ENCODE measurements at places on chromosomes 12 and 14. TPM values are rescaled to one million over a fixed set of nuclear protein-coding genes. Genes with fewer than 3 reads are reported as not detected.

TAS2R13 gene
- total RNA-seq = 5.6 TPM

- no peak overlapping the region for H3K27ac ChIP-seq
- H3K36me3 ChIP-seq = no peaks in the 10 kb centered on the region
- H3K4me3 ChIP-seq = no peak overlapping the region
- peak; percentile 10 for DNase-seq
- H3K4me1 ChIP-seq = no peaks in the 10 kb centered on the region
- no peaks in the 10 kb centered on the region for H3K27me3 ChIP-seq
Observed at GRCh38 chr12:123929946-123930583, 42.6 kb downstream of the CCDC92 start.

DNA sequence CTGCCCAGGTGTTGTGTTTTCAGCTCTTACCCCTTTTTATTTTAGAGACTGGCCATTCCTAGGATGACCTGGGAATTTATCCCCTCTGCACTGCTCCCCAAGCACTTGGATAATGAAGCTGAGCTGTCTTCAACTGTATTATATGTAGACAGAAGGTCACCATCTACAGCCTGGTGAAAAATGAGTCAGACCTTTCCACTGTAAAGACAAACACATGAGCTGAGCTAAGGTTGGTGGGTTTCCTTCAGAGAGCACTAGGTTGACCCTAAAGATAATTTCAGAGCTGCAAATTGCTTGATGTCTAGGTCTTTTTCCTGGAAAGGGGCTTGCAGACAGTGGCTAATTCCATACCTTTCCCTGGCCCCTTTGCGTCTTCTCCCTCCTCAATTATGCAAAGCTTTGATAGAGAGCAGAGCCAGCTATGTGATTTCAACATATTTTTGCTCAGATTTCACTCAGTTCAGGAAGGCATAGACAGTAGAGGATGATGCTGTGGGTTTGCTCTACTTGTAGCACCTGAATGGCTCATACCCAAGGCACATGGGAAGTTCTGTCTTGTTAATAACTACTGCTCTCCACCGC is 9.2 kb upstream of the IKZF4 start:
- H3K4me3 ChIP-seq = no peak overlapping the region
- no peaks in the 10 kb centered on the region for H3K4me1 ChIP-seq
- no peak for DNase-seq
- no peak overlapping the region for H3K27ac ChIP-seq

DNA sequence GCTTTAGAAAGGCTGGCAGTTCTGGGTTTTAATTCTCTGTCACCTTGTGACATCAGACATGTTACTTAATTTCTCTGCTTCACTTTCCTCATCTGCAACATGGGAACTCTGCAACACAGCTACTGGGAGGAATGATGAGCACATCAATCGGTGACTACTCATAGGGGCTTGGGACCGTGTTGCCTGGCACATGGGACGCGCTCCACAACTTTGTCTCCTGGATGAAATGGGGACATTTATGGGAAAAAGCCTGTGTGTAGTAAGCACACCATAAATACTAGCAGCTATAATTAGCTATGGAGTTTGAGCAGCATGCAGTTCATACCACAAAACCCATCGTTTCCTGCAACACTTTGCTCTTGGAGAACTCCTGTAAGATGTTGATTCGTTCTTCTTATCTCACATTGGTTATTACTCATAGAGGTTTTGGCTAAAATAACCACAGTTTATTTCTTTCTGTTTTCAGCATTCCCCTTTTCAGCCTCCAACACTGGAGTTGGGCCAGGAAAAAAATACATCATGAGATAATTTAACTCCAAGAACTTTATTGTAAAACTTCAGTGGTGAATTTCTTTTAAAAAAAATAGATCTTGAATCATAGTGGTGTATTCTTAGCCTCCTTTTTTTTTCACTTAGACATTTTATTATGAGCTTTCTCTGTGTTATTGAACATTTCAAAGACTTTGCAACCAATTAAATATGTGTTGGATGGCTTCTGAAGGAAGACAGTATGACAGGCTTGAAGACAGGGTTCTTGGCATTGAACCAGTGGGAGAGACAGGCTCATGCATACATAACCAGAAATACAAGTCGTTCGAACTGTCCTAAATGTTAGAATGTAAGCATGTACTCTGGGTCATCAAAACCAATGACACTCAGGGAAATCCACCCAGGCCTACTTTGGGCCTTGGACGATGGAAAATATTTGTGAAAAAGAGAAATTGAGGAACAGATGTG is 72.7 kb downstream of the RIN3 start:
- DNase-seq = peak; percentile 80
- H3K27ac ChIP-seq = peak overlapping the region; percentile 91
- no peak overlapping the region for H3K4me3 ChIP-seq
- no peaks in the 10 kb centered on the region for H3K36me3 ChIP-seq
